ENCODE measurements at places on chromosomes 3 and 15. TPM values are rescaled to one million over a fixed set of nuclear protein-coding genes. Genes with fewer than 3 reads are reported as not detected.

Gene GOLGA8G
- not detected for total RNA-seq

DNA sequence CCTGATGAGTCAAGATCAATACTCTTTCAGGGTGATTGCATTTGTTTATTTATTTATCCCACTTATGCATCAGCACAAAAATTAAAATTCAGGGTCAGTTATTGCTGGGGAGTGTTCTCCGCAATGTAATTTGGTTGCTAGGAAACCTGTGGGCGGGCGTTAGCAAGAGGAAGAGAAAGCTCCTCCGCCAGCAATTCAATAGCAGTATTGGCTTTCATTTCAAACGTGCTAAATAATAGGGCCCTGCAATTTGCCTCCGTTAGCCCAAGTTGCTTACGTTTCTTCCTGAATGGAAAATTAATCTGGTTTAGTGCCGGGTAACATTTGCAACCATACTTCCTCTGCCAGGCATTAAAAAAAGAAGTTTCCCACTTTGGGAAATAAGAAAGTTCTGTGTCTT lies 35.5 kb upstream of the PLCL2 start:
- peak; percentile 96 for DNase-seq

GRCh38 chr15:78414621-78415250 lies 23.3 kb upstream of the IREB2 start:
- no peak for DNase-seq

DNA sequence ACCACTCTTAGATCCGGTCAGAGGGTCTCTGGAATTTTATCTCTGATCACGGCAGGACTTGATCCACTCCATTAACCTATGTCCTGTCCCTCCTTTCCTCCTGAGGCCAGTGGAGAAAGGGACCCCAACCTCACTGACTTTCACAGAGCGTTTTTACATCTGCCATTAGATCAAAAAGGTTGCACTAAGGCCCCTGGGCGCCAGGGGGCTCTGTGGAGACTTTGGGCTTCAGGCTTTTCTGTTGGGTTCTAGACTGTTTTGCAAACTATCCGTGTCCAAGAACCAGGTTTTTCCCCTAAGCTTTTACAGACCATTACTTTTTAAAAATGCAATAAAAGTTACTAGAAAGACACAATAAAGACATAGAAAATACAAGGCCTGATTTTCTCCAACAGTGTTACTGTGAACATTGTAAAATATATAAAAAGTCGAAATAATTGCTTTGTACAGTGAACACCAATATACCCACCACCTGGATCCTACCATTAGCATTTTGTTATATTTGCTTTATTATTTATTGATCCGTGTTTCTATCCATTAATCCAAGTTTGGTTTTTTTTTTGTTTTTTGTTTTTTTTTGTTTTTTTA lies 159.7 kb downstream of the POLR2M start:
- DNase-seq: no peak

Gene PATL2
- total RNA-seq: 2.0 TPM

- DNase-seq: no peak
These were observed 170.5 kb upstream of the POU1F1 start for GRCh38 chr3:87446849-87447387.

DNA sequence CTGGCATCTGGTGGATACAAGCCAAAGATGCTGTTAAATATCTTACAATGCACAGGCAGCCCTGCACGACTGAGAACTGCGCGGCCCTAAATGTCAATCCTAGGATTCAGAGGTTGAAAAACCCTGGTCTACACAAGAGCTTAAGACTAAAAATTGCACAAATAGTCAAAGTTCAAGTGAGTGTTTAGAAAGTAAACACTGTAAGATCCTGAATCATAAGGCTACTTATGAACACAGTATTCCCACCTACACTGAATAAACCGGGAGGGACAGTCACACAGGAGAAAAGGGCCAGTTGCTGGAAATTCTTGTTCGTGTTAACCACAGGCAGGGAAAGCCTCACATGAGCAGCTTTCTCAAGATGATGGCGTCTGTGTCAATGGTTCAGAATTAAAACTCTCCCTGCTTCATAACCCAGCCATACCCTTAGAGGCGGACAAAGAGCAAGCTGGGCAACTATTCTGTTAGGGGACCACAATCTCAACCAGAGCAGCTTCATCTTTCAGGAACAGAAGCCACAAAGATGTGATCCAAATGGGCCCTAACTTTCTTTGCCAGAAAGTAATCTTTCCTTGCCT lies 37.7 kb downstream of the LRIG1 start:
- DNase-seq: no peak

Gene PLSCR5
- 0.88 TPM for total RNA-seq

DNA sequence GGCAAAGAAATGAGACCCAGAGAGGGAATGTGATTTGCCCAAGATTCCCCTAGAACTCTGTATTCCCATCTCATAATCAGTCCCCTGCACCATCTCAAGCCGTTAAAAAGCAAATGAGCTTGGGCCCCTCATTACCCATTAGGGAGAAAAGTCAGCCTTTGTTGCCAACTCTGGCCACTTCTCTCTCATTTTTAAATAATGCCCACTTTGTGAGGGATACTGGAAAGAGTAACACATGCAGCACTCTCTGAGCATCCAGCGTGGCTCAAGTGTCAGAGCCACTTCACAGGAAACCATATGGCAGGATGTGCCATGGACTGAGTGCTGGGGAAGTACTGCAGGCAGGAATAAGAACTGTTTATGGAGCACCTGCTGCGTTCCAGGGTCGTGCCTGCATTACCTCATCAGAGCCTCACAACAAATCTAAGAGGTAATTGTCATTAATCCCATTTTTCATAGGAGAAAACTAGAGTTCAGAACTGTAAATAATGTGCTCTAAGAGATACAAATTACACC lies 49.8 kb upstream of the SLC6A1 start:
- DNase-seq: peak; percentile 70

GRCh38 chr3:31370681-31371080 lies 162.0 kb upstream of the STT3B start:
- DNase-seq: no peak

DNA sequence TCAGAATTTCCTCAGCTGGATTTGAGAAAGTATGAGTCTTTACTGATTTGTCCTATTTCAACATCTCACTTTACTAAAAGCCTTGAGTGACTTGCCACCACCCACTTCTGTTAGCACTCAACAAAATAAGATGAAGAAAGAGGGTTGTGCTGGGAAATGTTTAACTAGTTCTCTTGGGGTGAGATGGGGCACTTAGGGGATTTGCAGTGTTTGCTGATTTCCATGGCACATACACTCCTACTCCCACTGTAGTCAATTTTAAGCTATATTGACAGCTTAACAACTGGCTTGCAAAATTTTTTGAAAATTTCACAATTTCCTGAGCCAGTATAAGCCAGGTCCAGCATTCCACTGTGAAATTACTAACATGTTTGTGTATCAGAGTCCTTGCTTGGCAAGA lies 463.1 kb upstream of the ARHGEF26 start:
- no peak for DNase-seq

Gene SEMA5B
- 20.9 TPM for total RNA-seq

Gene KCNAB1
- 27.5 TPM for total RNA-seq

- no peak for DNase-seq
These were observed 68.0 kb downstream of the OXNAD1 start for GRCh38 chr3:16332904-16333426.

DNA sequence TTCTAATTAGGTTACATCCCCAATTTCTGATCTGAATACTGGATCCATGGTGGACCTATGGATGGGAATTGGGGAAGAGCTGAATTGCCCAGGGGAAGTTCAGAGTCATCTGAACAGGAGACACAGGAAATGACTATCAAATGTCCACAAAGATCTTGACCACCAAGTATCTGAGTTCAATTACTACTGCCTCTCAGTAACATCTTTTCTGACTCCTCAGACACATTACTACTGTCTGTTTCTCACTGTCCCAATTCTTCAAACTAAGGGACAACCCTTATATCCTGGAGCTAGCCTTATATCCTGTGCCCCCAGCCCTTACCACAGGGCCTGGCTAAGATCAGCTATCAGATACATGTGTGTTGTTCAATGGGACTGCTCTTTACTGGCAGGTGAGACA lies 10.1 kb upstream of the IREB2 start:
- DNase-seq: no peak

DNA sequence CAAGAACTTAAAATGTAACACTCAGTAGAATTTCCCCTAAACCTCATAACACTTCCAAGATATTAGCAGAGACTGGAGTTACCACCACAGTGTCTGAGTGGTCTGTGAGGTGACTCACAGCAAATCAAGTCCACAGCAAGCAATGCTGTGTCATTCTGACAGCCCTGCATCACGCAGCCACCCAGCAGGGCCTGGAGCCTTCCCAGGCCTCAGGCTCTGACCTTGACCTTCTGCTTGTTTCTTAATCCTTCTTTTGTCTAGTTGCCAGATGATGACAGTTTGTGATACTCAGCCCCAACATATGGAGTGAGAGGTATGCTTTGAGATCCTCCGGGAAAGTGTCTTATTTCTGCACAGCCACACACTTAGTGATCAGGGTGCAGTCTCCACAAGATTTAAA lies 82.5 kb downstream of the TOP2B start:
- DNase-seq: no peak

DNA sequence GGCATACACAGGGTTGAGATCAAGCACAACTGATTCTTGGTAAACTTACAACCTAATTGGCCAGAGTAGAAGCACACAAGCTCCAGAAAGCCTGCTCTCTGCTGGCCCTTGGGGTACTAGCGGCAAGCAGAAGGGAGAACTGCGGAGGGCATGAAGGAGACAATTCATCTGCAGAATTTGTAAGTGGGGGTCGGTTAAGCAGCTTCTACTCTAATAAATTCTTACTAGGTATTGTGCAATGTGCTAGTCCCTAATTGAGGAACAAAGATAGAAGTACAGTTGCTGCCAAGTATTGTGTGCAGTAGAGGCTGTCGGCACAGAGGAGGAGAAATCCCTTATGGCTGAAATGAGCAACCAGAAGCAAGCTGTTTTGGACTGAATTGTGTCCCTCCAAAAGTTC lies 91.2 kb upstream of the VEPH1 start:
- no peak for DNase-seq

Gene EDC3
- 16.5 TPM for total RNA-seq

Measured in spinal cord (tissue), 10 donors.